ENCODE measurements at places on chromosomes 3 and 15.

GRCh38 chr3:61008998-61009380, 242.3 kb downstream of the FHIT start:
- no peak for DNase-seq

GRCh38 chr3:105518806-105519418, 152.2 kb downstream of the ALCAM start:
- DNase-seq = no peak

DNA sequence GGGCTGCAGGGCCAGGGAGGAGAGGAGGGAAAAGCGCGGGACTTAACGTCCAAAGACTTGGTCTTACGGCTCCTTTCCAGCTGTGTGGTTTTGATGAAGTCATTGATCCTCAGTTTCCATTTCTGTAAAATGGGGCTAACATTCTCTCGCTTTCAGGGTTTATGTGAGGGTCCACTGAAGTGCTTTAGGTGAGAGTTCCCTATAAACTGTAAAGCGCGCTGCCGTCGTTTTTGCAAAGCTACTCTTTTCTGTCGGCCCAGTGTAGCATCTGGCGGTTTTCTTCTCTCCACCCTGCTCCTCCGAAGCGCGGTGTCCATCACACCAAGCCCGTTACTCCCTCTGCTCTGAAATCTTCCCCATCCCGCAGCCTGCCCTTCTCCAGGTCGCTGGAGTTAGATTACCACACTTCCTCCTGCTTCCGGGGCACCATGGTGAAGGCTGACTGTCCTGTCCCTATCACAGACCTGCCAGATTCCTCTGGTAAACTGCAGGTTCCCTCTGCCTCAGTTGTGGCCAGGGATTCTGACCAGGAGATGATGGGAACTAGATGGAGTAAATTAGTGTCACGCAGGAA, 702 bp upstream of the DNAJC17 start:
- no peak for DNase-seq

- no peak for DNase-seq
These were observed 14.1 kb upstream of the PGPEP1L start for GRCh38 chr15:99021694-99022093.

DNA sequence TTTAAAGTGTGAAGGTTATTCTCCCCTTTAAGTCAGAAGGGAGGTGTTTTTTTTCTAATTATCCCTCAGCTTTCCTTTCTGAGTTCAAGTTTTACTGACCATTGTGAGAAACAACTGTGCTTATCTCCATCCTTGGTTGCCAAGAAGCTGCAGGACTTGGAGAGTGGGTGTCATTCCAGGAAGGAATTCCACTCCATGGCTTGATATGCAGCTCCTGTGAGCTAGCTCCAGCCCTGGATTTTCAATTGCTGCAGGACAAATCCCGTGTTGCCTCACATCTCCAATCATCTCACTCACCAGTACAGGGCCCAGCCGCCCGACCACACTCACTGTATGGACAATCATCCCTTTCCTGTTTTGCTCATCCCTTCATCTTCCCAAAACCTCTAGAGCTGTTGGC, 122.5 kb downstream of the IGSF11 start:
- DNase-seq = no peak

DNA sequence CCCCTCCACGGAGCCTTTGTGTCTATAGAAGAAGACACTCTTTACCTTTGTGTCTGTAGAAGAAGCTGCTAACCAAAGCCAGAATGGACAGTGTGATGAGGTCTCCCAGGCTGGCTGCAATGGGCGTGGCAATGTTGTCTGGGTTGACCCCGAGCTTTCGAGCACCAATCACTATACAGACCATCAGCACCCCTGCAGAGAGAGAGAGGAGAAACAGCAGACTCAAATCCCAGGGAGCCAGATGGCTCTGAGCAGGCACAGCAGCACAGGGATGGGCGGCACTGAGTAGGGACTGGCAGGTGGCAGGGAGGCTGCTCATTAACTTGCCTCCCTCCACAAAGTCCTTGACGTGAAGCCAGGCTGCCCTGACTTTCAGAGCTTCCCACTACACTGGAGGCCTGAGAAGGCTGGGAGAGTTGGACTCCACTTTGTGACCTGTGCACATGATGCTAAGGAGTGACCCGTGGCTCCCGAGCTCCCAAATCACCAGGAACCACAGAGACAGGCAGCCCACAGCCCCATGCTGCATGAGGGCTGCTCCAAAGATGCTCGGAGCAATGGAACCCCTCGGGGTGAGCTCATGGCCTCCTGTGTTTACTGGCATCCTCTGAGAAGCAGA, 53.9 kb downstream of the ROPN1B start:
- DNase-seq = peak; percentile 28

DNA sequence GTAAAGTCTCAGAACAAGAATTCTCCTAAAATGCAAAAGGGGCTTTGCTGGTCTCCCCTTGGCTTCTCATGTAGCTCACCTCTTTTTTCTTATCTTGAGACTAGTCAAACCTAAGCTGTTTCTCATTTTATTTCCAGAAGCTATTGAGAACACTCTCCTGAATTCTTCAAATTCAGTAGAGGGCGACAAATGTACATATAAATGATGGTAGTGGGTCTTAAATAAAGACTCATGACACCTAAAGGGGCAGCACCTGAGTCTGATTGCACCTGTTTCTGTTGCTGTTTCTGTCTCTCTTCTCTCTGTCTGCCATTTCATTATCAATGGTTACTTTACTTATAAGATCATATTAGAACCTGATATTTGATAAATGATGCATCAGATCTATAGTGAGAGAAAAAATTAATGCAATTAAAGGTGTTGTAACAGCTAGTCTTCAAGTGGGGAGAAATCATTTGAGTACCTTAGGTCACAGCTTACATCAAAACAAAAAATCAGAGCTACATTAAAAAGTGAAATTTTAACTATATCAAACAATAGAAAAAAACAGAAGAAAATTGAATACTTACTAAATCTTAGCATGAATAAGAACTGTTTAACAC, 7.0 kb downstream of the ADIPOQ start:
- DNase-seq = no peak

DNA sequence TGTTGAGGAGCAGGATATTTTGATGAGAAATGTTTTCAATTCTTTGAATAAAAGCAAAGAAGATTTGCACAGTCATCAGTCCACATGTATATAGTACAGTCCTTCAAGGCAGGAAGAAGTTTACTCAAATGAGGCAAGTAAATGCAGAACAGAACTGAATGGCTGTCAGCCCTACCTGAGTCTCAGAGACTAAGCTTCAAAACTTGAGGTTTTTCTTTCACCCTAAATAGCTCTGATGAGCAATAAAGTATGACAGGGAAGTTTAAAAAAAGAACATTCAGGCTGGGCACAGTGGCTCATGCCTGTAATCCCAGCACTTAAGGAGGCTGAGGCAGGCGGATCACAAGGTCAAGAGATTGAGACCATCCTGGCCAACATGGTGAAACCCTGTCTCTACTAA, 232.5 kb downstream of the SUCLG2 start:
- no peak for DNase-seq

DNA sequence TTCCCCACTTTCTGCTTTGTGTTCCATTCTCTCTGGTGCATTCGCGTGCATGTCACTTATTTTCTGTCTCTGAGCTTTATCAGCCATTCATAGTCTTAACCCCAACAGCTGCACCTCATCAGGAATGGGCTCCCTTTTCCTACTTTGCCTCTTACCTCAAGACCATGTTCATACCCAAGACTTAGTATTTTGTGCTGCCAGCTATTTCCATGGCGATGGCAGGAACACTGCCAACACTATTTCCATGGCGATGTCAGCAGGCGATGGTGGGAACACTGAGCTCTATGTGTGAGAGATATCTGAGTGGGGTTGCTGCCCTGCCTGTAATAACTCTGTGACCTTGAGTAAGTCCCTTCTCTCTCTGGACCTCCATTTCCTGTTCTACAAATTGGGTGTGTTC, 5.5 kb downstream of the ZNF35 start:
- DNase-seq = no peak

DNA sequence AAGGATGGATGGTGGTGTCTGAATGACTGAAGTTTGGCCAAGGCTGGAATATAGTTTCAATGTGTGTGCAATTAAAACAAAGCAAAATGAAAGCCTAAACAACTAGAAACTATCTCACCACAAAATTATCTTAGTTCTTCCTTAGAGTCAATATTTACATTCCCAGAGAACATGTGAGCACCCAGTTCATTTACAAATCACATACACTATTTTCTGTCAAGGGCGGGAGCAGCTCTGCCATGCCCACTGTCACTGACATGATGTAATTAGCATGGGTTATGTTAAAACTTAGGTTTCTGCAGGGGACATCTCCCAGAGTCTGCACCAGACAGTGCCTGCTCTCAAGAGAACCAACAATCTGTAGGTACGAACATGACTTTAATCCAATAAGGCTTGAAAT, 65.0 kb downstream of the PDZRN3 start:
- DNase-seq = no peak

- no peak for DNase-seq
These were observed 63.5 kb downstream of the DNAH1 start for GRCh38 chr3:52379610-52380009.

- no peak for DNase-seq
These were observed 223.2 kb downstream of the MBNL1 start for GRCh38 chr3:152491922-152492321.

DNA sequence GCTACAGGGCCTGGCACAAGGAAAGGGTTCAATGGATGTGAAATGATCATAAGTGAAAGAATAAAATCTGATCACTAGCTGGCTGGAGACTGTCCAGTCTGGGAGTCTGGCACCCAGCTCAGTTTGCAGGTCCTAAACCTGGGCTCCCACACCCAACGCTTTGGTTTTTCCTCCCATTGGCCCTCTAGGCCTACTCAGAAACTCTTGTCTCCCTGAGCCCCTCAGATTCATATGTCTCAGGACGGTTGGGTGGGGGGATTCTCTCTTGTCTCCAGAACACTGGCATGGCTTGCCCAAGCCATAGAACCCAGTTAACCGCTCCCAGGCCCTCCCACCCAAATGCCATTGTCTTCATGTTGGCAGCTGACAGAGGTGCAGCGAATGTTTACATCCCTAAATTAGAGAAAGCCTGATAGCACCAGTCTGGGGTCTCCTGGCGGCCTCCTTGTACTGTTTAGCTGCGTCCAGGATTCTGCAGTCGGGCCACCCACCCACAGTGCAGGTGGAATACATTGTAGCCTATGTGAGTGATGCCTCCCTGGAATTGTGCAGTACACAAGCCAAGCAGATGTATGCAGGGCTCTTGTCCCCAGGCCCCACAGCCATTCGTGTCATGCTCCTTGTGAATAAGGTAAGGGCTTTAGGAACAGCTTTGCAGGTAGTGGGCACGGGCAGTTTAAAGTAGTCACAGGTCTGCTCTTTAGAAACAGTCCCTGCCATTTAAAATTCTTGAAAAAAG, 266.3 kb downstream of the XXYLT1 start:
- DNase-seq = no peak

- DNase-seq = peak; percentile 69
These were observed 230.7 kb downstream of the BBX start for GRCh38 chr3:107753494-107753893.

DNA sequence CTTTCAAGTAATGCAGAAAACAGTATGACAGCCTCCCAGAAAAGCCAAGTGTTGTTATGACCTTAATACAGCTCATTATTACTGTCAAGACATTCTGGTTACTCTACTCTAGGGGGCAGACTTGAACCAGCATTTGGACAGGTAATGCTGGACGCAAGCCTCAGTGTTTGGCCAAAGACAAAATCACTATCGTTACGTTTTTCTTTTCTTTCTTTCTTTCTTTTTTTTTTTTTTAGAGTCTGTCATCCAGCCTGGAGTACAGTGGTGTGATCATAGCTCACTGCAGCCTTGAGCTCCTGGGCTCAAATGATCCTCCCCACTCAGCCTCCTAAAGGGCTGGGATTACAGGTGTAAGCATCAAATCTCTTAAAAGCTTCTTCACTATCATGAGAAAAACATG, 29.4 kb upstream of the TMEM45A start:
- no peak for DNase-seq

GRCh38 chr15:72962054-72962702, 90.1 kb upstream of the NEO1 start:
- no peak for DNase-seq

- DNase-seq = no peak
These were observed 21.0 kb downstream of the ABHD2 start for GRCh38 chr15:89109238-89109637.

DNA sequence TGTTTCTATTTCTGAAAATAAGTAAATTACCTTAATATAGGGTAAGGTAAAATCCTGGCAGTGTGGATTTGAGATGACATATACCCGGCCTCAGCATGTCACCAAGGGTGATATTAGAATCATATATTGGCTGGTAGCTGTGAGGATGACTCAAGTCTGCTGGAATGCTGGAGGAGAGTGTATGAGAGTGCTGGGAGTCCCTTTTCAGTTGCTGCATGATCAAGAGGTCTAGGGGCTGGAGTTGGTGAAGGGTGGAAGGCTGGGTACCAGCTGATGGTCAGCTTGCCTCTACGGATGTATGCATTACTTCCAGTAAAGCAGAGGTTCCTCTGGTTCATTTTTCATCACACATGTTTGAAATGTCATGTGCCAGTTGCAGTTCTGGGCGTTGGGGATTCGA, 40.6 kb downstream of the SLC25A26 start:
- no peak for DNase-seq

GRCh38 chr3:35946854-35947515, 307.7 kb downstream of the ARPP21 start:
- DNase-seq = no peak

- DNase-seq = no peak
These were observed 158.8 kb downstream of the IL20RB start for GRCh38 chr3:137116619-137117018.

- DNase-seq = no peak
These were observed 1560.4 kb upstream of the GBE1 start for GRCh38 chr3:83321891-83322290.

- no peak for DNase-seq
These were observed 26.1 kb upstream of the BHLHE40 start for GRCh38 chr3:4953119-4953518.

GRCh38 chr15:62231856-62232255, 66.8 kb upstream of the C2CD4B start:
- DNase-seq = no peak

DNA sequence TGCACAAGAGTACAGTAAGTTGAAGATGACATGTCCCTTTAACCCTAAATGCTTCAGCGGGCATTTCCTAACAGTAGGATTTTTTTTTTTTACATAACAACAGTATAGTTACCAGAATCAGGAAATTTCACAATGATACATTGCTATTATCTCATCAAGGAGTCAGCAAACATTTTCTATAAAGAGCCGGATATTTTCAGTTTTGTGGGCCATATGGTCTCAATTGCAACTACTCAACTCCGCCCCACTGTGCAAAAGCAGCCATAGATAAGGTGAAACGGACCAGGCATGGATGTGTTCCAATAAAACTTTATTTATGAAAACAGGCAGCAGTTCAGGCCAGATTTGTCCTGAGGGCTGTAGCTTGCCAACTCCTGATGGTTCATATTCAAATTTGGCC, 130.6 kb downstream of the SMAD6 start:
- no peak for DNase-seq

GRCh38 chr3:171960159-171960558, 79.2 kb upstream of the FNDC3B start:
- no peak for DNase-seq

DNA sequence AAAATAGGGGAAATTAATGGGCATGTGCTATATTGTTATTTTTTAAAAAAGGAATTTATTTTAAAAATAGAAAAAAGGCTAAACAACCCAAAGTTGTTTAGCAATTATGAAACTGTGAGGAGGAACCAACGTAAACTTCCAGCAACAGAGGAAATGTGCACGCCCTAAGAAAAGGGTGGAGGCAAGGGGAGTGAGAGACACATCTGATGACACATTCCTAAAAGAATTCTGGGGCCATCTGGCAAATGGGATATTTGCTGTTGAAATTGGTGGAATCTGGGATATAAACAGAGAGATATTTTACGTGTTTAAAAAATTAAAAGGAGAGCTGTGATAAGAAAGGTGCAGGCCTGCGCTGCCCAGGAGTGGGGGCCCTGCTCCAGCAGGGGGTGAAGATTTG, 50.8 kb upstream of the MUC13 start:
- DNase-seq = no peak

GRCh38 chr3:183123891-183124290, 24.6 kb upstream of the MCCC1 start:
- no peak for DNase-seq

Measured in H9 (cell line).